ENCODE measurements at places on chromosomes 7 and 10.

- no peak for DNase-seq
Observed at GRCh38 chr7:27420702-27421101, 178.1 kb downstream of the EVX1 start.

DNA sequence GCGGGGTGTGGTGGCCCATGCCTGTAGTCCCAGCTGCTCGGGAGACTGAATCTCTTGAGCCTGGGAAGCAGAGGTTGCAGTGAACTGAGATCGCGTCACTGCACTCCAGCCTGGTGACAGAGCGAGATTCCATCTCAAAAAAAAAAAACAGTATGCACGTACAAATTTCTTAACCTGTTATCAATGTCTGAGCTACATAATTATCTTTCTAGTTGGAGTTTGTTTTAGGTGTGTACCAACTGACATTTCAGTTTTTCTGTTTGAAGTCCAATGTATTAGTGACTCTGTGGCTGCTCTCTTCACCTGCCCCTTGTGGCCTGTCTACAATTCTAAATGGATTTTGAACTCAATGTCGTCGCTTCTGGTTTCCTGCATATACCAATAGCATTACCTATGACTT is 40.3 kb downstream of the CD36 start:
- DNase-seq, result no peak

DNA sequence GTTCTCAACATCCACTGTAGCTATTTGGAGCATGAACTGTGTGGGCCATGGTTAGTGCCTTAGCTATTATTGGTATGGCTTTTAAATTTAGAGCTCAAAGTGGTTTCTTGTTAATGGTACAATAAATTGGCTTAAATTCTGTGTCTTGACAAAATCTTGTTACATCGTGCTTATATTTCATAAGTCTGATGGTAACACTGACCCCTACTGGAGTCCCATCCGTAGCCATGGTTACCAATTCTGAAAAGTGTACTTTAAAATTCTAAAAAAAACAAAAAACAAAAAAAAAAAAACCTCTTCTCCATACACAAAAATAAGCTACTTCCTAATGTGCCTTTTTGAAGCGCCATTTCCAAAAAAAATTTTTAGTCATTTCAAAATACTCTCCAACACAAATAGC is 6.4 kb upstream of the RPP30 start:
- DNase-seq, result no peak

GRCh38 chr7:47536661-47537611 is 45.0 kb downstream of the TNS3 start:
- no peak for DNase-seq

DNA sequence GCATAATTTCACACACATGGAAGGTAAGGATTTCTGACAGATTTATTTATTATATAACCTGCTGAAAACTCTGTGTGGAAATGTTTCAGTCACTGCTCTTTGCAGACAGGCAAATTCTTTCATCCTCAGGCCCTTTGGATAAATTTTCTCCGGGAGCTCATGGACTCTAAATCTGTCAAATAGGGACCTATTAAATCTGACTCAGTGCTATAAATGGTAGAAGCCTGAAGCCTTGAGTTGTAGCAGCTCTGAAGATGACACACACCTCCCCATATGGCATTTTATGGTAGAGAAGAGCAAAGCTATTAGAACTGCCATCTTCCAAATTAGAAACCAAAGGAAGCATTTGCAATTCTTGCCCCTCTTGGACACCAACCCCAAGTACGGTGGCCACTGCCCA is 808.7 kb downstream of the XPNPEP1 start:
- DNase-seq, result no peak

DNA sequence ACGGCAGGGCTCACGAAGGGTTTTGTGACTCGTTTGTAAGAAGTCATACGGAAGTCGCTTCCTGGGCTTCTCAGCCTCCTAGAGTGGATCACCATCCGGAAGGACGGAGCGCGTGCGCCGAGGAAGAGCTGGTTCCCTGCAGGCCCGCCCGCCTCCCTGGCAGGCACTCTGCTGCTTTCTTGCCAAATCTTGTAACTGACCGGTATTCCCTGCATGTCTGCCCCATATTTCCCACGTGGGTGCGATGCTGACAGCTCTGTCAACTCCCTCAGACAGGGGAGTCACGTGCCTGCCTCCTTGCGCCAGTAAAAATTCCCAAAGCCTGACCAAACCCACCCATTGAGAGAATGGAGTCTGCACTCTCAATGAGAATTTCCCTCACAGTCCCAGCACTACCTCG is 12.7 kb downstream of the SHH start:
- DNase-seq, result no peak

DNA sequence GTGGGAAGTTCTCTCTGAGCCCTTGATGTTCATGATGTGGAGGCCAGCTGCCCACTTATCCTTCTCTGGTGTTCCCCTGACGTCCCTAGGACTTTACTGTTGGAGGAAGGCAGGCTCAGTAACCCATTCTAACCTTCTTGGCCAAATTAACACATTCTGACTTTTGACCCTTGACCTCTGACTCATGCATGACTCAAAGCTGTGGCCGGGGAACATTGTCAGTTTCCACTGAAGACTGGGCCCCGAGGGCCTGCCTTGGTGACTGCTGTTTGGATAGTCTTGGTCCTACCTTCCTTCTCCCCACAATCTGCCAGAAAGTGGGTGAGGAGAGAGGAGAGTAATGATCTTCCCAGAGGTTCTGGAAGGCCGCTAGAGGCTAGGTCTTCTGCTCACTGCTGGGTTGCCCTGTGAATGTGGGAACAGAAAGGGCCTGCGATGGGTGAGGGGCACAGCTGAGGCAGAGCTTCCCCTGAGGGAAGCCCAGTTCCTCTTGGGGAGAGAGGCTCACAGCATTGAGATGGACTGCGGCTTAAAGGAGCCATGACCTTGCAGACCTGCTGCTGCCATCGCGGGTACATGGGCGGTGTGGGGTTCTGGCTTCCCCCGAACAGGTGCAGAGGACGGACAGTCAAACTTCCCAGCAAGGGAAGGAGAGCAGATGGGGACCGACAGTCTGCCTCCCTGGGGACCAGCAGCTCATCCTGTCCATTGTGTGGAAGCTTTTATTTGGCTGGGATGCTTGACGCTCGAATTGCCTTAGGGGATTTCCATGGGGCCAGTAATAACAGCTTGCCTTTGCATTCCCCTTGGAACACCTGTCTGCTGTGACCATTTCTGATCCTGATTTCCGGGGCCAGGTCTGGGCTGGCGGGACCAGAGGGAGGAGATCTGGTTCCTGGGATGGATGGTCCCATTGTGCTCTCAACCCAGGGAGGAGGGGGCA is 43.8 kb downstream of the ADAMTS14 start:
- DNase-seq, result no peak

DNA sequence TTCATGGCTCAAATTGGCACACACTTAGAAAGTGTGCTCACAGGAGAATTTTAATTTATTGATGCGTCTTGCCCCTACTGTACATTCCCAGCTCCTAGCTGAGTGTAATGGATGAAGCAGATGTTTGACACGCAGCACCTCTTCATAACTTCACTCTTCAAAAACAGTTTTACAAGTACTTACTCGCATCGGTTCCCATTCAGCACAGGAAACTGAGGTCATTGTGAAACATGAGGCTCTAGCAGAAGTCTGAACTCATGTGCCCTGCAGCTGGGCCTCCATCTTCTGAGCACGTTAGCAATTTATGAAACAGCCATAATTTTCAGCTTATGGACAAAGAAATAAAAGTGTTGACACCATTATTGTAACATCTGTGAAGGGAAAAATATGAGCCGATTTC is 558.9 kb upstream of the MGMT start:
- DNase-seq, result no peak

- no peak for DNase-seq
Observed at GRCh38 chr10:98404571-98405359, 10.2 kb downstream of the PYROXD2 start.

- no peak for DNase-seq
Observed at GRCh38 chr7:125122173-125122572, 192.5 kb upstream of the POT1 start.

DNA sequence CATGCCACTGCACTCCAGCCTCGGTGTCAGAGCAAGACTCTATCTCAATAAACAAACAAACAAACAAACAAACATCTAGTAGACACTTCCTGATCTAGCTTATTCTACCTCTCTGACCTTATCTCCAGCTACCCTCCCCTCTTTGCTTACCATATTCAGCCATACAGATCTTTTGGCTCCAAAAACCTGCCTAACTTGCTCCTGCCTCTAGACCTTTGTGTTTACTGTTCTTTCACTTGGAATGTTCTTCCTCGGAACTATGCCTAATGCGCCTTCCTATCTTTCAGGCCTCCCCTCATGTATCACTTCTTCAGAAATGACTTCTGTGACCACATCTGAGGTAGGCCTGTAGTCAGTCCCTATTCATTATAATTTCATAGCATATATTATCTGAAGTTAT is 20.3 kb upstream of the WNT8B start:
- no peak for DNase-seq

DNA sequence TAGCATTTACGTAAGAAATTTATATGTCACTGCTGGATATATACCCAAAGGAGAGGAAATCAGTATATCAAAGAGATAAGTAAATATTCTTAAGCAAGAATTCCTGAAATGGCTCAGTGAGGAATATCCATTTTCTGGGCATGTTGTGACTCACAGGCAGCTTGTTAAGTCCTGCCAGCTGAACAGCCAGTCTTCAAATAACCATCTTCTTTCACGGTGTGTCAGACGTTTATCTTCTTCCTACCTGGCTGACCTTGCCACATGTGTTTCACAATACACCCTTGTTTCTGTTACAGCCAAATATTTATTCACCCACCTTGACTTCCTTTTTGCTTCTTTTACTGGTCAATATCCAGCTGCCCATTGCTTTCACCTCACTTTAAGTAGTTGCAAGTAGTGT is 648.1 kb downstream of the ANKRD7 start:
- no peak for DNase-seq

GRCh38 chr7:100604028-100604975 is 2.1 kb downstream of the PCOLCE start:
- peak; percentile 83 for DNase-seq

GRCh38 chr10:59346321-59346720 is 16.0 kb downstream of the FAM13C start:
- DNase-seq, result no peak

DNA sequence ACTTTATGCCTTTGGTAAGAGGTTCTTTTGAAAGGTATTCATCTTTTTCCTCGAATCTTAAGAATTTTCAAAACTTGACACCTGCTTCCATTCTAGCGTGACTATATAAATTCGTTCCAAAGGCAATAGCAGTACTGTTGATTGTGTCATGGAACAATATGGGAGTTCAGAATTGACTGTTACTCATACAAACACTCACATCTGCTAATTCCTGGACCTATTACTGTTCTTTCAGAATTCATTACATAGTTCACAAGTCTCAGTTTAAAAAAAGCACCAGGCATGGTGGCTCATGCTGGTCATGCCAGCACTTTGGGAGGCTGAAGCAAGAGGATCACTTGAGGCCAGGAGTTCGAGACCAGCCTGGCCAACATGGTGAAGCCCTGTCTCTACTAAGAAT is 80.9 kb downstream of the CACNB2 start:
- no peak for DNase-seq

DNA sequence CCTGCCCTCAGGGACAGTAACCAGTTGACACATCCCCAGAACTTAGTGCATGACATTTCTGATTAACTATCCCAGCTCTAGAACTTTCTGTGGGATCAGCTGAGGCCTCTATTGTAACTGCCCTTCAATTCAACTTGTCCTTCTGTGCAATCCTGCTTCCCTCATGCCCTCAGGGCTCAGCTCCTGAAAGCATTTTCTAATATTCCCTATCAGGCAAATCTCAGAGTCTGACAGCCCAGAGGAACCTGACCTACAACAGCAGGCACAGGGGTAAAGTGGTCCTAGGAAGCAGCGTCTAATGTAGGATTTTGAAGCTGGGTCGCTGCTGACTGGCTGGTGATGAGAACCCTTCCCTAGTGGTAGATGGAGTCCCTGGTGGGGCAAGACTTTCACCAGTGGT is 13.6 kb upstream of the STN1 start:
- DNase-seq, result no peak

GRCh38 chr10:67788028-67788886 is 49.7 kb downstream of the DNAJC12 start:
- DNase-seq, result peak; percentile 71

GRCh38 chr7:147197006-147197405 is 1080.4 kb downstream of the CNTNAP2 start:
- no peak for DNase-seq

GRCh38 chr7:121372376-121373010 is 23.6 kb downstream of the FAM3C start:
- DNase-seq, result peak; percentile 30

DNA sequence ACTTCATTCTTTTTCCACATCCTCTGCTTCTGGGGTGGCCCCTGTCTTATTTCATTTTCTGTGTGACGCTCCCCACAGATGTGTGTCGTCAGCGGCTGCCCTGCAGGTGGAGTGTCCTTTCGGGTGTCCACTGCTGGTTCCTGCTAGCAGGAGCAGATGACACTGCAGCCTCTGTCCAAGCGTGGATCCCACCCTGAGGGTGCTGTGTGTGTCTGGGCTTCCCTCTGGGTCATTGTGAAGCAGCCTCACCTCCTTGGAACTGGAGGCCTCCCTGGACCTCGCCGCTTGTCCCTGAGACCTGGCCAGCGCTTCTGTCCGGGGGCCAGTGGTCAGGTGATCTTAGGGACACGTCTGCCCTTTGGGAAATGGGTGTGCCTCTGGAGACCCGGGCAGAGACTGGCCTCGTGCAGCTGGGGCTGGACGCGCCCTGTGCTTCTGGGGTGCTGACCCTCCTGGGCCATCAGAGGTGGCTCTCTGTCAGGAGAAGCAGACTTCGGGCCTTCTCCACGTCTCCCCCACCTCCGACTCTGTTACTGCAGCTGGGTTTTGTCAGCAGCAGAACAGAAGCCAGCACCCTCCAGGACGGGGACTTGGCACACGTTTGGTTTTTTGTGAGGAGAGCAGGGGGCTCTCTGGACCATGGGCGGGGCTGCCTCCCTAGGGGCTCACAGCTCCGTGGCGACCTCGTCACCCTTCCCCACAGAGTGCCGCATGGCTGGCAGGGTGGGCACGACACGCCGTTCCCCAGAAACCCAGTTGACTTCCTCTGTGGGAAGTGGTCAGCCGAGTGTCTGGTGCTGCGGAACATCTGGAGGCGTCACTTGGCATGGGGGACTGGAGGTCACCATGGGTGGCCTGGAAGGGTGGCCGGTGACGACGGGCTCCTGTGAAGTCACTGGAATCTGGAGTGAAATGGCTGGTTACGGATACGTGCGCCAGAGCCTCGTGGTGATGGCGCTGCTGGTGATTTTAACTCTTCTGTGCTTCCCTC is 48.4 kb downstream of the INPP5A start:
- no peak for DNase-seq

DNA sequence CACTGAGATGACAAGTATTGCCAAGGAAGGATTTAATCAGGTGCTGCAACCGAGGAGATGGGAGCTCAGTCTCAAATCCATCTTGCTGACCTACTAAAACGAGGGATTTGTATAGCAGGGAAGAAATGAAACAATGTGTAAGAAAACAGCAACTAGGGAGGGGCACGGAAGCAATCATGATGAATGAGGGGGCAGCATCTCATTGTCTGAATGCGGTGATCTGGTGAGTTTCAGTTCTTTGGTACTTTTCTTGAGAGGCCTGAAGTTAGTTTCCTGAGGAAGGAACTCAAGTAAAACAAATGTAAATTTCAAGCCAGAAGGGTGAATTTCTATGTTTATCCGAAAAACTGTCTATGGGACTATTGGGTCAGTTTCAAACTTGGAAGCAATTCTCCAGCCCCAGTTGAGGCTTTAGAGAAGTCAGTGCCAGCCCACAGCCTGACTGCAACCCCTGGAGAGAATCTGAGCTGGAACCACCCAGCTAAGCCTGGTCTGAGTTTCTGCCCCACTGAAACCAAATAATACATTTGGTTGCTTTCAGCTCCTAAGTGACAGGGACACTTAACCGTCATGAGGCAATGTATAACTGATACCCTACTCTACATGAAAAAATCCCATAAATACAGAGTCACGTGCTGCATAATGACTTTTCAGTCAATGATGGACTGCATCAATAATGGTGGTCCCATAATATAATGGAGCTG is 45.8 kb upstream of the TNS3 start:
- no peak for DNase-seq
